A549 treated with ZK216348 at 1 μM for 4 hours (cell line): ENCODE measurements at places on chromosomes 4 and X. TPM values are rescaled to one million over a fixed set of nuclear protein-coding genes. Genes with fewer than 3 reads are reported as not detected.

EDA gene
- 0.35 to 0.84 TPM (median 0.49 TPM) in 5 replicates for total RNA-seq

RASGEF1B gene
- total RNA-seq = not detected in 5 replicates

ERAS gene
- total RNA-seq = 0.19 TPM in 1 of 5 replicates, not detected in the others

MAGEC3 gene
- total RNA-seq = not detected in 5 replicates

ZNF157 gene
- total RNA-seq = 0.06 to 0.15 TPM (median 0.07 TPM) in 3 of 5 replicates, not detected in the others
